ENCODE measurements at places on chromosomes 11 and 22.

DNA sequence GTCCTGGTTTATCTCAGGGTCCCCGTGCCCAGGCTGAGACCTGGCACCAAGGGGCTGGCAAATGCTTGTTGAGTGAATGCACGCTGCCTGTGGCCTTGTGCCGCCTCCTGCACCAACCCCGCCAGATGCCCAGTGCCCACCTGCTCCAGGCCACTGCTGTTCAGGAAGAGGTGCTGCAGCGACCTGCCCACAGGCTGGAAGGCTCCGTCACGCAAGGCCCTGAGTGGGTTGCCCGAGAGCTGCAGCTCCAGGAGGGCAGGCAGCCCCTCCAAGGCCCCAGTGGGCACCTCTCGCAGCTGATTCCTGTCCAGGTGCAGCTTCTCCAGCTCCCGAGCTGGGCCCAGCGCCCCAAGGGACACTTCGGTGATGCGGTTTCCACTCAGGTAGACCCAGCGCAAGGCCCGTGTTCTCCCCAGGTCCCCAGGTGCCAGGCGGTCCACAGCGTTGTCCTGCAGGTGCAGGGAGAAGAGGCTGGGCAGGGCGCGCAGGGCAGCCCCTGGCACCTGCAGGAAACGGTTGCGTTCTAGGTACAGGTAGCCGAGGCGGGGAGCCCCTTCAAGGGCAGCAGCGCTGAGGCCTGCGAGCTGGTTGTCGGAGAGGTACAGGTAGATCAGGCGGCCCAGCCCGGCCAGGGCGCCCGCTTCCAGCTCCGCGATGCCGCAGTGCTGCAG, 3.6 kb downstream of the CHADL start:
- DNase-seq: no peak

DNA sequence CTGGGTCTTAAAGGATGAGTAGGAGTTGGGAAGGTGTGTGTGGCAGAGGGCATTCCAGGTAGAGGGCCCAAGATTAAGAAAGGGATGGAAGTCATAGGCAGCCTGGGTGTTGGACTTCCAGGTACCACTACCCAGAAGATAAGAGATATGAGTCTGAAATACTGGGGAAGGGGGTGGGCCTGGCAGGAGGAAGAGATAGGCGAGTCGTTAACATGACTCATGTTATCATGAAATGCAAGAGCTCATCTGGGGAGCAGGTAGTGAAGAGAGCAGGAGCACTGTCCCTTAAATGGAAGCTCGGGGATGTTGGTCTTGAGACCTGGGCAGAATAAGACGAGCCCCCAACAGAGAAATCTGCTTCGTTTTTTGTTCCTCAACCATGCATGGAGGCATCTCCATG, 10.2 kb downstream of the ZC3H7B start:
- no peak for DNase-seq

DNA sequence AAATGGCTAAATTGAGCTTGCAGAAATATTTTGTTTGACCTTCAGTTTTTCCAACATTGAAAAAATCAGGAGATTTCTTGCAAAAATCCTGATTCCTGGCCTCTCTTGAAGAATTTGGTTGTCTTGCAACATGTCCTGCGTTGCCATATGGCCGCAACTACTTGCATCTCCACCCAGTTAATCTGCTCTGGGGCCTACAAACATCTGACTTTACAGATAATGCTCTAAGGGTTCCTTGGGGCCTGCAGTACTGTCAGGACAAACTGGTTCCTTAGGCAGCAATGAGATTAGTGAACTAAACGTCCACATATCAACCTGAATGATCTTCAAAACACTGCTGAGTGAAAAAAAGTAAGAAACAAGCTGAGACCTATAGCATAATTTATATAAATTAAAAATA, 36.6 kb upstream of the FEZ1 start:
- no peak for DNase-seq

GRCh38 chr22:46165977-46166376, 15.7 kb downstream of the PPARA start:
- DNase-seq: no peak
